GM12892 (cell line): ENCODE measurements at places on chromosomes 1 and 21.

- no peak for DNase-seq
Measured at GRCh38 chr1:170664828-170665612, 1.1 kb downstream of the PRRX1 start.

GRCh38 chr1:155591770-155592169, 18.2 kb upstream of the MSTO1 start:
- DNase-seq = no peak

DNA sequence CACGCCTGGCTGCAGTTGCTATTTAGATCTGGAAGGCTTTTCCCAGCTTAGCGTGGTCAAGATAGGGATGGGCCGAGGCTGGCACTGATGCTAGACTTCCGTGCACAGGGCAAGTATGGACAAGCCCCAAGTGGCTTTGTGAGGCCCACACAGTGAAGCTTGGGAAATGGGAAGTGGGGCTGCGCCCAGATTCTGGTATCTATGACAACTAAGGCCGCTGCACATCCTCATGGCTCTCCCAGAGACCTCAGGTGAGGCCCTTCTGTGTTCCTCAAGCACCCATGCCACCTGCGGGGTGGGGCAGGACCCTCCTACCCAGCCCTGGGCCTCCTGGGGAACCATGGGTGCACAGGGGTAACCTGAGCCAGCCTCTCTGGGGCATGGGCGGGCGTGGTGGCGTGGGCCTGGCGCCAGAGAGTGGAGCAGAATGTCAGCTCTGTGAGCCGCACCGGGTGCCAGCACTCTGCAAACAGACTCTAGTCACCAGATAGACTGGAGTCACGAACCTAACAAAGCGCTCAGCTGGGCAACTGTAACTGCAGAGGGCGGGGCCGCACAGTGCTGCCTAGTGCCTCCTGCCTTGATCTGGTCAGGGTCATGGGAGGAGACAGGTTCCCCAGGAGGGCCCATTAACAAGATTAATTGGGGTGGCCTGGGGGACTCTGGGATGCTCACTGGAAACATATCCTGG, 46.4 kb downstream of the ELF3 start:
- DNase-seq = no peak

DNA sequence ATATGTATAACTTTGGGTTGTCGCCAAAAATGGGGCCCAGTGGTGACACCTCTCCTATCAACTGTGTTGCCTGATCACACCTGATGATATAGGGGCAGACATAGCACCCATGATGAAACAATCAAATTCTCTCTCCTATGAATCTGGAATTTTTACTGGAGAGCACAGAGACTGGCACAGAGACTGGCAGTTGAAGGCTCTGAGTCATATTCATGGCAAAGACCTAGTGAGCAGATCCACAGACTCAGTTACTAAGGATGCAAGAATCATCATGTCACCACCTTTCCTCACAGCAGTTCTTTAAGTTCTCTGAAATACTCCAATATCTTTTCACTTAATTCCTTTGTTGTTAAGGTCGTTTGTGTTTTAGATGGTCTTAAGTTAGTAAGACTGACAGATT, 60.0 kb downstream of the APCS start:
- no peak for DNase-seq

DNA sequence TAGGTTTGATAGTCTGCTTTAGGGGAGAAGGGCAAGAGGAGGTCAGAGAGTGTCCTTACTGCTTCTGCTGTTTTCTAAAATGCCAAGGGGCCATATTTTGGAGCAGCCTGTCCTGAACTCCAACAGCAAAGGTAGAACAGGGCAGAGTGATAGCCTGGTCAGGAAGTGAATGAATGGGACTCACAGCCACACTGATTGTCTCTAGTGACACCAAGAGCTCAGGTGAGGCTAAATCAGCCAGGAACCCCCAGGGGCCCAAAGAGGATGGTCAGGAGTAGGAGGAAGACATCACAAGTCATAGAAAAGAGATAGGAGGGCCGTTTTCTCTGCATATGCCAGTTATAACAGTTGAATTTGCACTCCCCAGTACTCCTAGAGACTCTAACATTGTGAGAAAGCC, 97.4 kb upstream of the DUSP10 start:
- DNase-seq = no peak

- DNase-seq = no peak
Measured at GRCh38 chr1:214135886-214136285, 145.1 kb upstream of the SMYD2 start.

GRCh38 chr21:24852610-24853195, 754.6 kb downstream of the MRPL39 start:
- no peak for DNase-seq

GRCh38 chr21:31236528-31236927, 107.5 kb downstream of the TIAM1 start:
- no peak for DNase-seq

DNA sequence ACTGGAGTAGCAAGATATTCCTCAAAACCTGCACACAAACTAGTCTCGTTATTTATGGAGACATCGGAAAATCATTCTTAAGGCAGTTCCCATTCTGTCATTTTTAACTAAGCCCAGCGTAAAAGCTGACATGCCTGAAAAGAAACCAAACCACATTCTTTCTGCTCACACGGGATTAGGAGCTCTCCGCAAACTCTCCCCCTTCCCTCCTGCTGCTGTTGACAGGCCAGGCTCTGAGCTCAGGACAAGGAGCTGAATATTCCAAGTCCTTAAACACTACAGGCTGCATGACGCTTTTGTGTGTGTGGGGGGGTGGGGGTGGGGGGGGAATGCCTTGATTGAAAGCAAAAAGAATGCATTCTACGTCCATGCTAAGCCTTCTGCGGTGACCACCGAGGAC, 5.2 kb downstream of the OLIG1 start:
- no peak for DNase-seq

GRCh38 chr1:65918564-65918963, 125.9 kb downstream of the PDE4B start:
- DNase-seq = no peak

DNA sequence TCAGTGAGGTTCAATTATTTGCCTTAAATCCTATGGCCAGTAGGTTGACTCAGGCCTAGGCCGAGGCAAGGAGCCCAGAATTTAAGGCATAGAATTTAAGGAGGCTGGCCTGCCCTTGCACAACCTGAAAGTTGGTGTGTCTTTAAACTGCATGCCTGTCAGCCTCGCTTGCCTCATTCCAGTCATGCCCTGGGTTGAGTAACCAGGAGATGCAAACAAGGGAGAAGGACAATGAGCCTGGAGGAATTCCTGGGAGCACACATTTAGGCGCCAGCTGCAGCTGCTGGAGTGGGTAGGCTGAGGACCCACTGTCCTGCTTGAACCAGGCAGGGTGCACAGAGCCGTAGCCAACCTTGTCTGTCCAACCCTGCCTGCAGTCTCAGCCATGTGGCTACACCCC, 11.7 kb downstream of the CD2 start:
- DNase-seq = no peak

DNA sequence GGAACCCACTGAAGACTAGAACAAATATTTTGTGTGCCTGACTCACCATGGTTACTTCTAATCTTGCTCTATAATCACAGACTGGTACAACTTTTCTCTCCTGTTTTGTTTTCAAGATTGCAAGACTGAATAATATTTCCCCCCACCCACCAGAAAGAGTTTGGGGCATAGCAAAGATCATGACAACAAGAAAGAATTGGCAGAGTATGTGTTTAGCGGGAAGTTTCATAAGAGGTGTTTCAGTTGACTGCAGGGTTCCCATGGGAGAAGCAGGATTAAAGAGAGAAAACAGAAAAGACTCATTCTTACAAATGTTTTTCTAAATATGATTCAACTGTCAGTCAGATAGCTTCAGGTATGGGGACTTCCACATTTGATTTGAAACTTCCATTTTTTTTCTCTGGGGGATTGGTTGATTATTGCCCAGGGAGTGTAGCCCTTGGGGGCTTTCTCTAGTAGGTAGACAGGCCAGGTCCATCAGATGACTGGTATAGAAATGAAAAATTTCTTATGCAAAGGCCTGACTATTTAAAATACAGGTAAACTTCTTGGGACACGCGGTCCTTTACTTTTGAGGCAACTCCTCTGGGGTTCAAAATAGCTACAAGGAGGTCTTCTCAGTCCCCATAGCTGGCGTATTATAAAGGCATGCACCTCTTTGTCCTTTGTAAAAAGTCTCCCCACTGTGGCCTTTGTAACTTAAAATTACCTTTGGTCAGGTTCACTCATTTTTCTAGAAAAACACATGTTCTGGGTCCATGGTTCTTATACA, 13.9 kb downstream of the OR14I1 start:
- no peak for DNase-seq

DNA sequence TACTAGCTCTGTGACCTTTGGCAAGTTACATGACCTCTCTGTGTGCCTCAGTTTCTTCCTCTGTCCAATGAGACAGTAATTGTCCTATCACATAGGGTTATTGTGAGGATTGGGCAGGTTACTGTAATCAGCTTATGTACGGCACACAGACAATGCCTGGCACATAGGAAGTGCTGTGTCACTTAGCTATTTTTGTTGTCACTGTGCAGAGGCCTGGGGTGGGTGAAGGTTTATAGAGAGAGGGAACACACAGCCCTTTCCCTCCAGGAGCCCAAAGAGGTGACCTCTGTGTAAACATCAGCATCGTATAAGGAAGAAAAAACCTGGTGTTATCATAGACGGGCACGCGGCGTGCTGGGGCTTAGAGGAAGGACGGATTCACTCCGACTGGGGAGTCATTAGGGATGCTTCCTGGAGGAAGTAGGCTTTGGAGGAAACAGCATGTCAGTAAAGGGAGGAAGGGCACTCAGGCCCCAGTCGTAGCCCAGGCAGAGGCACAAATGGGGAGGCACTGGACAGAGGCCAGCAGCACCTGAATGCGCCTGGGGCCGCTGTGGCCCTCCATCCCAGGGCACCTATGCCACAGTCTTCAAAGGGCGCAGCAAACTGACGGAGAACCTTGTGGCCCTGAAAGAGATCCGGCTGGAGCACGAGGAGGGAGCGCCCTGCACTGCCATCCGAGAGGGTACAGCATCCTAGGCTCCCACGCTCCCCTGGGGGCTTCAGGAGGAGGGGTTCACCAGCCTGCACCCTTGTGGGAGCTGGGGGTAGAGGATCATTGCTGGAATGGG, 21.2 kb downstream of the CDK18 start:
- DNase-seq = no peak
